Uterus (tissue), 4 donors: ENCODE measurements at places on chromosomes 13 and 19.

GRCh38 chr19:10036601-10037071 lies 23.4 kb downstream of the RDH8 start:
- H3K36me3 ChIP-seq = no peaks in the 10 kb centered on the region
- H3K4me3 ChIP-seq = no peak overlapping the region
- no peak overlapping the region for H3K27ac ChIP-seq
- no peak for DNase-seq
- no peaks in the 10 kb centered on the region for H3K27me3 ChIP-seq
- no peaks in the 10 kb centered on the region for H3K4me1 ChIP-seq

DNA sequence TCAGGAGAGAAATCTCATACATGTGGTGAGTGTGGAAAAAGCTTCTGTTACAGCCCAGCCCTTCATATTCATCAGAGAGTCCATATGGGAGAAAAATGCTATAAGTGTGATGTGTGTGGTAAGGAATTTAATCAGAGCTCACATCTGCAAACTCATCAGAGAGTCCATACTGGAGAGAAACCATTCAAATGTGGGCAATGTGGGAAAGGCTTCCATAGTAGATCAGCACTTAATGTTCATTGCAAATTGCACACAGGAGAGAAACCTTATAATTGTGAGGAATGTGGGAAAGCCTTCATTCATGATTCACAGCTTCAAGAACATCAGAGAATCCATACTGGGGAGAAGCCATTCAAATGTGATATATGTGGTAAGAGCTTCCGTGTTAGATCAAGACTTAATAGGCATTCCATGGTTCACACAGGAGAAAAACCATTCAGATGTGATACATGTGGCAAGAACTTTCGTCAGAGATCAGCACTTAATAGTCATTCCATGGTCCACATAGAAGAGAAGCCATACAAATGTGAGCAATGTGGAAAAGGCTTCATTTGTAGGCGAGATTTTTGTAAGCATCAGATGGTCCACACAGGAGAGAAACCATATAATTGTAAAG lies 15.2 kb downstream of the ZNF221 start:
- no peak for DNase-seq
- H3K4me3 ChIP-seq = no peak overlapping the region
- peaks cover 3% of the 10 kb centered on the region for H3K36me3 ChIP-seq

GRCh38 chr13:73251626-73252265 lies 192.9 kb downstream of the KLF5 start:
- H3K27me3 ChIP-seq = no peaks in the 10 kb centered on the region
- no peak overlapping the region for H3K27ac ChIP-seq
- no peak overlapping the region for H3K4me3 ChIP-seq
- H3K4me1 ChIP-seq = no peaks in the 10 kb centered on the region

GRCh38 chr13:44142540-44142867 lies 231.1 kb upstream of the SERP2 start:
- H3K27ac ChIP-seq = peak overlapping the region; percentile 85
- DNase-seq = no peak
- H3K27me3 ChIP-seq = no peaks in the 10 kb centered on the region
- H3K36me3 ChIP-seq = no peaks in the 10 kb centered on the region
- no peaks in the 10 kb centered on the region for H3K4me1 ChIP-seq
- peak overlapping the region; percentile 50 for H3K4me3 ChIP-seq

GRCh38 chr13:99553033-99553432 lies 51.8 kb downstream of the TM9SF2 start:
- H3K27me3 ChIP-seq = no peaks in the 10 kb centered on the region
- H3K4me3 ChIP-seq = no peak overlapping the region
- no peaks in the 10 kb centered on the region for H3K36me3 ChIP-seq
- H3K27ac ChIP-seq = no peak overlapping the region
- no peaks in the 10 kb centered on the region for H3K4me1 ChIP-seq
